Breast epithelium (tissue), 4 donors: ENCODE measurements at places on chromosomes 6 and 20. TPM values are rescaled to one million over a fixed set of nuclear protein-coding genes. Genes with fewer than 3 reads are reported as not detected.

Gene UBE2C
- 1.2 TPM for total RNA-seq

DNA sequence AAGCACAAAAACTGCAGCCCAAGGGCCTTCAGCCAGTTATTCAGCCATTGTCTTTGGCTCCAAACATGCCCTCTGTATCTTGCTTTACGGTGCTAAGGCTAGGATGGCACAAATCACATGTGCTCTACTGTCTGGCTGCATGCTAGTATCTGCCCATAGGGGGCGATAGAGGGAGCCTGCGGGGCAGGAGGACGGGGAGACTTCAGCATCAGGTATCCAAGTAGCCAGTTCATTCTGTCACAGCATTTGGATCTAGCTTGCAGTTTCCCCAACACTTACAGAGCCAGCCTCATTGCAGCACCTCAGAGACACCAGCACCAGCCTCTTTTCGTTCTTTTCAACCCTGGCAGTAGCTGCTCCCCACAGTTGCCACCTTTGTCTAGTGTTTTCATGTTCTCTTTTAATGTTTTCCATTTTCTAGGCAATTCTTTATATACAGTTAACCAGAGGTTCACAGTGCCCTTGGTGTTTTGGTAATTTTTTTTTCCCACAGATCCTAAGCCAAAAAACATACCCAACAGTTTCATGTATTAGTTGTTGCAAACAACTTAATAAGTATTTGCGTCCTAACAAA, 705.9 kb downstream of the PTPRT start:
- no peaks in the 10 kb centered on the region for H3K27me3 ChIP-seq
- H3K27ac ChIP-seq, result no peak overlapping the region
- H3K36me3 ChIP-seq, result no peaks in the 10 kb centered on the region
- no peak for DNase-seq
- H3K4me3 ChIP-seq, result no peak overlapping the region

GRCh38 chr6:70371454-70372105, 41.7 kb upstream of the FAM135A start:
- H3K4me1 ChIP-seq, result no peaks in the 10 kb centered on the region
- no peak overlapping the region for H3K4me3 ChIP-seq
- no peak for DNase-seq

Gene ROS1
- total RNA-seq, result not detected

Gene SAYSD1
- total RNA-seq, result 21.8 TPM

GRCh38 chr6:138245751-138246150, 27.5 kb upstream of the PBOV1 start:
- no peak overlapping the region for H3K4me3 ChIP-seq
- H3K36me3 ChIP-seq, result no peaks in the 10 kb centered on the region
- no peak for DNase-seq
- no peaks in the 10 kb centered on the region for H3K4me1 ChIP-seq
- no peak overlapping the region for H3K27ac ChIP-seq

DNA sequence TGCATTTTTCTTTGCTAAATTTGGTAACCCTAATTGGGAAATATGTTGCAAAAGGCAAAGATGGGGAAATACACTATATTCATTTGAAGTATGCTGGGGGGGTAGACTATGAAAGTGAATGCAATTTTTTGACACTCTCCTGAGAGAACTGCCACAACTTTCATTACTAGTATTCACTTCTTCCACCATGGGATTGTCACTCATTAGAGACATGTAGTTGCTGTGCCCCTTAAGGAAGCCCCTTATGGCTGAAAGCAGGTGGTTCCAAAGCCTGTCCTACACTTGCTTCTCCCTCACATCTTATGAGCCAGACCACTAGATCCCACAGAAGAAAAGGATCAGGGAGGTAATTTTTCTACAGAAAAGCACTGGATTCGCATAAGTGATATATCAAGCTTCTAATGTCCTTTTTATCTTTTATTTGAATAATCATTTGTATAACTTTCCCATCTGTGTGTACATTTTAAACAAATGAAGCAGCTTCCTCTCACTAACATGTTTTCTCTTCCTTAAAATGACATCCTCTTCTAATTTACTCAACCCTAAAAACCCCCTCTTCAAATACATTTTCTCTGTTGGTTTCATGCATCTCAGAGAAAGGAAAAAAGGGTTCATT, 83.8 kb downstream of the GCLC start:
- H3K27me3 ChIP-seq, result no peaks in the 10 kb centered on the region
- H3K36me3 ChIP-seq, result no peaks in the 10 kb centered on the region
- H3K27ac ChIP-seq, result no peak overlapping the region
- no peaks in the 10 kb centered on the region for H3K4me1 ChIP-seq

Gene TMEM14A
- 16.5 TPM for total RNA-seq

GRCh38 chr6:11535801-11536230, 1.7 kb upstream of the TMEM170B start:
- no peaks in the 10 kb centered on the region for H3K4me1 ChIP-seq
- no peak overlapping the region for H3K27ac ChIP-seq
- DNase-seq, result no peak
- H3K4me3 ChIP-seq, result no peak overlapping the region
- H3K27me3 ChIP-seq, result no peaks in the 10 kb centered on the region

DNA sequence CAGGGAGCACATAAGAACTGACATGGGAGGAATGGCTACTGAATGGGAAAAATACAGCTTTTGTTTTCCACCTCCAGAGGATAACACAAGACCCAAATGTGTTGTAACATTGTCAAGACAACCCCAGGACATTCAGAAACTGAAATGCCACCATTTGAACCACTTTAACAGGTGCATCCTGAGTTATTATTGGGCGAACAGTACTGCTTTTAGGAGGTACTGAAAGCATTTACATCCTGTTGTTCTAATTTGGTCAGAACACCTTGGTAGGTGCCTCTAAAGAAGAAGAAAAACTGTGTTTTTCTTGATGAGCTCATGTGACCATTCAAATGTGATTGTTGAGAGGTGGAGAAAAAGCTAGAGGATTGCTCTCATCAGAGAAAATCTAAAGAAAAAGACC, 6.4 kb upstream of the TXNDC5 start:
- no peak overlapping the region for H3K4me3 ChIP-seq
- no peaks in the 10 kb centered on the region for H3K36me3 ChIP-seq
- no peaks in the 10 kb centered on the region for H3K27me3 ChIP-seq
- H3K27ac ChIP-seq, result no peak overlapping the region
- H3K4me1 ChIP-seq, result no peaks in the 10 kb centered on the region

Gene ERVFRD-1
- not detected for total RNA-seq

Gene NFS1
- total RNA-seq, result 39.7 TPM

Gene TCEA2
- 39.4 TPM for total RNA-seq

GRCh38 chr20:15700147-15700765, 873.0 kb downstream of the KIF16B start:
- no peak for DNase-seq
- no peaks in the 10 kb centered on the region for H3K36me3 ChIP-seq
- H3K4me3 ChIP-seq, result peak overlapping the region; percentile 37
- H3K4me1 ChIP-seq, result no peaks in the 10 kb centered on the region

Gene KIZ
- total RNA-seq, result 46.2 TPM

- H3K27ac ChIP-seq, result no peak overlapping the region
- peaks cover 21% of the 10 kb centered on the region for H3K4me1 ChIP-seq
- no peak for DNase-seq
- no peaks in the 10 kb centered on the region for H3K36me3 ChIP-seq
- H3K4me3 ChIP-seq, result no peak overlapping the region
Observed at GRCh38 chr6:98836025-98836961, 1.9 kb downstream of the POU3F2 start.

DNA sequence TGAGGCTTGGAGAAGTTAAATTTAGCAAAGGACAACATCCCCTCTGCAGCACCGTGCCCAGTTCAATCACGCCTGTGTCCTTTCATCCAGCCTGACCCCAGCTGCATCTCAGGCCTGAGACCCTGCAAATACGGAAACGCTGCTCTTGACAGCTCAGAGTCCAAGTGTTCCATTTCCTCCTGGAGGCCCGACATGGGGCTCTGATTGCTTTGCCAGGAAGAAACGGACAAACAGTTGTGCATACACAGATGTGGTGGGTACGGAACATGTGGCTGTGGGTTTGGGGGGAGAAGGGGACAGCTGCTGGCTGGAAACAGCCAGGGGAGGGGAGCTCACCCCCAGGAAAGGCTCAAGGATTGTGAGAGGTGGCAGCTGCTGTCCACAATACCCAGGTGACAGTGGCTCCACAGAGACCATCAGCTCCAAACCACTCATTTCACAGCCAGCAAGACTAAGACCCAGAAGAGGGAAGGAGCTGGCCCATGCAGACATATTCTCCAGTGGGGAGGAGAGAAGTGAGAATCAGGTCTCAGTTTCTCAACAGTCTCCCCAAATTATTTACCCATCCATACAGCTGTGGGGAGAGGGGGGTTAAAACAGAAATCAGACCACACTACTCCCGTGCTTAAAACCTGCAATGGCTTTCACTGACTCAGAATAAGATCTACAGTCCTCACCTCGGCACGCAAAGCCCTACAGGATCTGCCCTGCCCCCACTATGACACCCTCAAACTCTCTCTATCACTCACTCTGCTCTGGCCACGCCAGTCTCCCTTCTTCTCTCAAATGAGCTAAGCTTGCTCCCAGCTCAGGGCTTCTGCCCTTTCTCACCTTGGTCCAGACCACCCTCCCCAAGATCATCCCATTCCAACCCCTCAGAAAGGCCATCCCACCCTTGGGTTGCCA, 89.1 kb downstream of the PREX1 start:
- H3K27me3 ChIP-seq, result no peaks in the 10 kb centered on the region
- no peak overlapping the region for H3K27ac ChIP-seq
- no peaks in the 10 kb centered on the region for H3K4me1 ChIP-seq
- no peak for DNase-seq
- H3K36me3 ChIP-seq, result no peaks in the 10 kb centered on the region

Gene FERMT1
- 2.0 TPM for total RNA-seq

DNA sequence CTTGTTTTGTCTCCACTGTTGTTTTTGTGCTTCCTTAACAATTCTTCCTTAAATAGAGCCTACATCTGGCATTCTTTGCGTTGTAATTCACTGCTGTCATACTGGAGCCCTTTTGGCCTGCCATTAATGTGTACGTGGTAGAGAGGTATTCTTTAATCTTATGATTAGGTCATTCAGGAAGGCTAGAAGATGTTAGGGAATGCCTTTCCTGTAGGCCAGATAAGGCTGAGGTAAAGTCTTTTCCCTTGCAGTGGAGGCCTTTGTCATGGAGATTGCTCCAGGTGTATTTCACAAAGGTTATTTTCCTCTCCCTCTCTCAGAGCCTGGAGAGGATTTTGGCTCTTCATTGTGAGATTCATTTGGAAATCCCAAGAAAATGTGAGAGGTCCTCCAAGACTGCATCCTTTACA, 146.9 kb downstream of the FUT9 start:
- no peaks in the 10 kb centered on the region for H3K4me1 ChIP-seq
- no peak overlapping the region for H3K27ac ChIP-seq
- no peak for DNase-seq
- H3K27me3 ChIP-seq, result no peaks in the 10 kb centered on the region

Gene DNAAF9
- 15.7 TPM for total RNA-seq

Gene RUNX2
- 7.2 TPM for total RNA-seq

DNA sequence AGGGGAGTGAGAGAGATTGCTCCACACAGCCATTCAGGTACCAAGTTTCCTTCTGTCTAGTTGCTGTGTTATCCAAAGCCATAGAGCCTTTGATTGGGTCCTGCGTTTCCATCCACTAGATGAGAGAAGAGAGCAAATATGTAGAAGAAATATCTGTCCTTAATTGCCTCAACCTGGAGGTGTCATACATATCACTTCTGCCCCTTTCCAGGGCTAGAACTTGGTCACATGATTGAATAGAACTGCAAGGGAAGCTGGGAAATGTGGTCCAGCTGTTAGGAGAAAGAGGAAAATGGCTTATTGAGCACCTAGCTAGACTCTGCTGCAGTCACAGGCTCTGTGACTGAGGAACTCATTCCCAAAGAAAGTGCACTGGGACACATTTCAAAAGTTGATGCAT, 115.6 kb upstream of the JAG1 start:
- H3K27ac ChIP-seq, result no peak overlapping the region
- H3K27me3 ChIP-seq, result no peaks in the 10 kb centered on the region
- H3K4me1 ChIP-seq, result no peaks in the 10 kb centered on the region

DNA sequence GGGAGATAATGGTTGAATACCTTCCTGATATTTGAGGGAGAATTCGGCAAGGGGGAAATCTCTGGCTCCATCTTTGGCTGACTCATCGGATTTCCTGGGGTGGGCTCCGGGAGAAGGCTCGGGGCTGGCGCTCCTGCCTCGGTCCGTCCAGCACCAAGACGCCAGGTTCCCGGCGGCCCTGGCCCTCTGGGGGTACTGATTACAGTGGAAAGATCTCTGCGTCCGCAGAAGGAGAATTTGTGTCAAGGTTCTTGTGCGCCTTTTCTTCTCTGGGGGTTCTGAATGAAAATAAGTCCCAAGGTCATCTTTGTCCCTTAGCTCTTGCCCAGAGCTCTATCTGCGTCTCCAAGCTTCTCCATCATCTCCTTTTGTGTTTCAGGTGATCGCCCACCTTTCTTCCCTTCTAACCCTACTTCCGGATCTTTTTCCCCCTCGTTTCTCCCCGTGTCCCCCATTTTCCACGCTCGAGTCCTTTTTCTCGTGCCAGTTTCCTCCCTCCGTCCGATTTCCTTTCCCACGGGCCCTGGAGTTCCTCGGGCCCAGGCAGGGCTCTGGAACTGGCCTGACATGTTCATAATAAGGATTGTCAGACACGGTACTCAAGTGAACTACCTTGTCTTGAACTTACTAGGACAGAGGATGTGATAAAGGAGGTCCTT, 11.6 kb downstream of the NRN1 start:
- no peaks in the 10 kb centered on the region for H3K27me3 ChIP-seq
- DNase-seq, result no peak

Gene ARMH2
- not detected for total RNA-seq

Gene CRISP2
- not detected for total RNA-seq

Gene REPS1
- total RNA-seq, result 40.5 TPM

DNA sequence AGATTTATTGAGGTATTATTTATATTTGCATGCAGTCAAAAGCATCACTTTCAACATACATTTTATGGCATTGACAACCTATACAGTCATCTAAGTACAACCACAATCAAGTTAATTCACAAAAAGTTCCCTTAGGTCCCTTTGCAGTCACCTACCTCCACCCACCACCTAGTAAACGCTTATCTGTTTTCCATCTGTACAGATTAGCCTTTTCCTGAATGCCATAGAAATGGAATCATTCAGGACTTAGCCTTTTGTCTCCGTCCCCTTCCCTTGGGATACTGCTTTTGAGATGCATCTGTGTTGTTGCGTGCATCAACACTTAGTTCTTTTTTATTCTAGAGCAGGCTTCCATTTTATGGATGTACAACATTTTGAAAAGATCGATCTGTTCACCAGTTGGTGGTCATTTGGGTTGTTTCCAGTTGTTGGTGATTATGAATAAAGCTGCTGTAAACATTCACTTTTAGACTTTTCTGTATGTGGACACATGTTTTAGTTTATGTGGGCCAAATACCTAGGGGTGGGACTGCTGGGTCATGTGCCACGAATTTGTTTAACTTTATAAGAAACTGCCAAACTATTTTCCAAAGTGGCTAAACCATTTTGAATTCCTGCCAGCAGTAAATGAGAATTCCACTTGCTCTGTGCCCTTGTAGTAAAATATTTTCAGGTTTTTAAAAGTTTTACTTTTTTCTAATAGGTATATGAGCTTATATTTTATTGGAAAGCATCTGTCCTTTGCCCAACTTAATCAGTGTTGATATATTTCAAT, 17.6 kb upstream of the IFNGR1 start:
- H3K27me3 ChIP-seq, result no peaks in the 10 kb centered on the region
- peak overlapping the region; percentile 40 for H3K27ac ChIP-seq
- no peaks in the 10 kb centered on the region for H3K36me3 ChIP-seq
- H3K4me3 ChIP-seq, result no peak overlapping the region

Gene ANKRD6
- total RNA-seq, result 23.7 TPM

Gene GPR63
- 0.16 TPM for total RNA-seq

- no peak for DNase-seq
- no peaks in the 10 kb centered on the region for H3K27me3 ChIP-seq
- H3K27ac ChIP-seq, result no peak overlapping the region
- H3K36me3 ChIP-seq, result no peaks in the 10 kb centered on the region
- no peaks in the 10 kb centered on the region for H3K4me1 ChIP-seq
Observed at GRCh38 chr6:93749191-93749590, 329.8 kb upstream of the EPHA7 start.
